ENCODE measurements at places on chromosomes 16 and 17.

GRCh38 chr17:72967977-72968585 lies 124.4 kb downstream of the SLC39A11 start:
- DNase-seq = no peak

GRCh38 chr16:11792410-11793241 lies 4.4 kb downstream of the ZC3H7A start:
- no peak for DNase-seq

- no peak for DNase-seq
Measured at GRCh38 chr16:84531671-84532111, 27.2 kb upstream of the MEAK7 start.

DNA sequence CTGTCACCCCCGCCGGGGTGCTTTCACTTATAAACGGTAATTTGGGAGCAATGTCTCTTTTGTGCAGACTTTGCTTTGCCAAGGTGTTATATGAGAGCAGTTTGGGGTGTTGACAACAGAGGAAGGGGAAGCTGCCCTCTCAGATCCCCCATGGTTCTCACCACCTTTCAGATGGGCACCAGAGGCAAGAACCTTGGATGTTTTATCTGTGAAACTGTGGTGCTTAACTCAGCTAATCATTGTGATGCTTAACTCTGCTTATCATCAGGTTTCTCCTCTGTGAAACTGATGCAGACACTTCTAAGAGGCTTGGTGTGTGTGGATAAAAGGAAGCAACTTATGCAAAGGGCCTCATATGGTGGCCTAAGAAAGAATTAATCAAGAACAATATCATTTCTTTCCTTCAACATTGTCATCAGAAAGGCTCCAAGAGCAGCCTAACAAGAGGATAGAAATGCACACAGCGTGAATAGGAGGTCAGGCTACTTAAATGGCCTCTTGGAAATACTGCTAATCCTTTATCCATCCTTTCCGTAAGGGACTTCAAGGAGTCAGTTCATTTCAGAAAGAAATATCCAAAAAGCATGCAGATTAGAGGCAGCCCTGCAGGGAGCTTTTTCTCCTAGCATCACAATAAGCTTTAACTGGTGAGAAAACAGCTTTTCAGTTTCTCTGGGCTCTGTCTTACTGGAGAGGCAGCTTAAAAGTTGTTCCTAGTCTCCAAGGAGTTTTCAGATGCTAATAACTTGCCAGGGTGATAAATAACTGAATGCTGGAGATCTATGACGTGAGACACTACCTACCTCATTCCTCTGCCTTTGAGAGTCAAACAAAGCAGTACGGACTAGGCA lies 55.1 kb upstream of the CLEC3A start:
- no peak for DNase-seq

DNA sequence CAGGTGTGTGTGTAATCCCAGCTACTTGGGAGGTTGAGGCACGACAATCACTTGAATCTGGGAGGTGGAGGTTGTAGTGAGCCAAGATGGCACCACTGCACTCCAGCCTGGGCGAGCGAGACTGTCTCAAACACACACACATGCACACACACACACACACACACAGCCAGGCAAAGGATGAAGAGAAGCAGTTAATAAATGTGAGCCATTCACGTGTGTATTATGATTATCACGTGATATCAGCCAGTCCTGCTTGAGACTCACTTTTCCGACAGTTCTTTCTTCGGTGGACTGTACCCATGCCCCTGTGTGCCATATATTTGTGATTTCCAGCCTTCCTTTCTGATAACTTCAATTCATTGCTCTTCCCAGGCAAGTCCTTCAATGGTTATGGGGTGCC lies 119.3 kb downstream of the PRKCB start:
- DNase-seq = no peak

DNA sequence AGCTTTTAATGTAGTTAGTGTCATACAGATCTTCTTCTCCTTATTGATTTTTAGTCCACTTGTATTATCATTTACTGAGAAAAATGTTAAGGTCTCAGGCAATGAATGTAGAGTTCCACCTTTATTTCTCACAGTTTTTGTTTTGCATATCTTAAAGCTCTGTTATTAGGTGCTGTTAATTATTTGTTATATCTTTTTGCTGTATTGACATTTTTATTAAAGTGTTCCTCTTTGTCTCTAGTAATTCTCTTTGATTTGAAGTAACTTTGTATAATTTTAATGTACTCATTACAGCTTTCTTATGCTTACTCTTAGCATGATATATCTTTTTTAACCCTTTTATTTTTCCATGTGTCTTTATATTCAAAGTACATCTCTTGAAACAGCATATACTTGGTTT lies 22.4 kb upstream of the USP43 start:
- DNase-seq = no peak

- DNase-seq = peak; percentile 62
Measured at GRCh38 chr16:80968386-80969113, 38.1 kb downstream of the CMC2 start.

- no peak for DNase-seq
Measured at GRCh38 chr16:12739738-12740137, 63.9 kb downstream of the CPPED1 start.

DNA sequence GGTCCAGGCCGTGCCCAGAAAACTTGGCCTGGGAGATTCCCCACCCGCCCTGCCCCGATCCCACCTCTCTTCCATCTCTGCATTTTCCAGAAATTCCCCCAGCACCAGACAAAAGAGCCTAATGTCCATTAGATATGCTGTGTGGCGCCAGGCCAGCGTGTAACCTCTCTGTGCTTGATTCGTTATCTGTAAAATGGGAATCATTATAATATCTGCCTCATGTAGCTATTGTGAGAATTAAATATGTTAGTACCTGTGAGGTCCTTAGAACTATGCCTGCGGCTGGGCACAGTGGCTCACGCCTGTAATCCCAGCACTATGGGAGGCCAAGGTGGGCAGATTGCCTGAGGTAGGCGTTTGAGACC lies 33.6 kb upstream of the IL21R start:
- no peak for DNase-seq

DNA sequence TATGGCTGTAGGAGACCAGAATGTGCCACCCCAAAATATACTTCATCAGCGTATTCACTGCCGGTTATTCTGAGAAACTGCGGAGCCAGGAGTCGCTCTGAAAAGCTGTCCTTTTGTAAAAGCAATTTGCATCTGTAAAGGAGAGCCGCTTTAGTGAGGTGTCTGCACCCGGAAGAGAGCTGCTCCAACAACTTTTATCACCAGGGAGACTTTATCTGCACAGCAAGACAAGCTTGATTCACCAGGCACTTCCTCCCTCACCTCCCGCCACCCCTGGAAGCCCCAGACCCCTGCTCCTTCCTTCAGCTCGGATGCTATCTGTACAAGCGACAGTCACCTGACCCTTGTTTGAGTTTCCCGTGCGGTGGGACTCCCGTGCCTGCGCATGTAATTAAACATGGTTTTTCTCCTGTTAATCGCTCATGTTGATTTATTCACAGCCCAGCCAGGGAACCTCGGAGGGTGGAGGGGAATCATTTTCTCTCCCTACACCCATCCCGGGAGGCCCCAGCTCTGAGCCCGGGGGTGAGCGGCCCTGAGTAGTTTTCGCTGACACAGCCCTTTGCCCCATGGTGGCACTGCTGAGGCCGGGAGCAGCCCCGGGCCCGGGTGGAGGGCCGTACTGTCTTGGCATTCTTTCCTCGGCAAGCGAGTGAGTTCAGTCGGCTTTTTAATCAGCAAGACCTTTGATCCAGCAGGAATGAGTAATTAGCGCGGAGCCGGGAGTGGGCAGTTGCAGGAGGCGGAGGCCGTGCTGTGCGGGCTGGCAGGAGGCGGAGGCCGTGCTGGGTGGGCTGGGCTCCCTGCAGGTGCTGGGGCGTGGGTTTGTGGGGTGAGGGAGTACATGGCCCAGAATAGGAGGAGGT lies 222.7 kb upstream of the CIBAR2 start:
- no peak for DNase-seq

- no peak for DNase-seq
Measured at GRCh38 chr16:49854796-49855203, 1.1 kb downstream of the ZNF423 start.

- no peak for DNase-seq
Measured at GRCh38 chr16:84387021-84387420, 18.7 kb downstream of the ATP2C2 start.

DNA sequence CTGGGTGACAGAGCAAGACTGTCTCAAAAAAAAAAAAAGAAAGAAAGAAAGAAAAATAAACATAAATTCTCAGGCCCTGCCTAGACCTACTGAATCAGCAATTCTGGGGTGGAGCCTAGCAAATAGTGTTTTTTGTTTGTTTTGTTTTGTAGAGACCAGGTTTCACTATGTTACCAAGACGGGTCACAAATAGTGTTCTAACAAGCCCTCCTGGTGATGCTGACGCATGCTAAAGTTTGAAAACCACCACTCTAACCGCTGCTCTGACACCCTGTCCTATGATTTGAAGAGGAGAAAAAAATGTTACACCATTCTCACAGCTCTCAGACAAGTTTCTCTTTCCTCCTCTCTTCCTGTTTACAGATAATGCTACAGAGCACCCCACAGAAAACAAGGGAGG lies 1.5 kb downstream of the MRPL10 start:
- DNase-seq = no peak

GRCh38 chr16:2145843-2146242 lies 2.6 kb upstream of the RAB26 start:
- DNase-seq = no peak

DNA sequence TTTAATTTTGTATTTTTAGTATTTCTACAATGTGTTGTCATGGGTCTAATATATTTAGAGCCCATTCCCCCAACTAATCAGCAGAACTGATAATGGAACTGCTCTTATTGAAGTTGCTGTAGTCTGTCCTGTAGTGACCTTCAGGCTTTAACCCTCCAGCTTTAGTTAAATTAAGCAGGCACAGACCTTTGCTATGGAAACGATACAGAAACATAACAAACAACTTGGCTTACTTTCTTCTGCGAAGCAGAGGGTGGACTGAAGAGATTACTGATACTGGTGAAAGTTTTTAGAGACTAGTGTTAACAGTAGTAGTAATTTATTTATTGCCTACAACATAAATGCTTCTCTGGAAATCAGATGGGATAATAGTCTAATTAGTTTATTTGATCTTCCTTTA lies 61.4 kb downstream of the NFATC3 start:
- DNase-seq = peak; percentile 41

- no peak for DNase-seq
Measured at GRCh38 chr17:5708344-5708743, 124.0 kb upstream of the NLRP1 start.

- no peak for DNase-seq
Measured at GRCh38 chr16:2968368-2968737, 795 bp upstream of the PAQR4 start.

DNA sequence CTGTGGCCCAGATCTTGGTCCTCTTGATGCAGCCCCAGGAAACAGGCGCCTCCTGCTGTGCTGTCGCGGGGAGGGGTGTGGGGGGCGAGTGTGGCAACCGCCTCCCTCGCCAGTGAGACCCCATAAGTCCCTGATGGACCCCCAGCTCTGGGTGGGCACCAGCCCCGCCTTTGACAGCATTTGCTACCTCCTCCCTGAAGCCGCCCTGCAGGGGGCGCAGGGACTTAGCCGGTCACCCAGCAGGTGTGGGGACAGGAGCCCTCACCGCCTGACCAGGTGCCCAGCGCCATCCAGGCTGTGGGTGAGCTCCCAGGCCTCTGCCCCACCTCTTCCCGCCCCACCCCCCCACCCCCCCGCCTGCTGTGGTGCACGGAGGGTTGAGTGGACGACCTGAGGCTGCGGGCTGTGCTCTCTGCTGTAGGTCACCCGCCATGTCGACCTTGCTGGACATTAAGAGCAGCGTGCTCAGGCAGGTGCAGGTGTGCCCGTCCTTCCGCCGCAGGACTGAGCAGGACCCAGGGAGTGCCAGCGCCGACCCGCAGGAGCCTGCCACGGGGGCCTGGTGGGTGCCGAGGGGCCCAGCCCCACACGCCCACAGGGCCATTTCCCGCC lies 4.8 kb downstream of the BAIAP3 start:
- DNase-seq = no peak

Data from brain microvascular endothelial cell (primary cell).